T-cell (primary cell): ENCODE measurements at places on chromosomes 2 and 18. TPM values are rescaled to one million over a fixed set of nuclear protein-coding genes. Genes with fewer than 3 reads are reported as not detected.

DNA sequence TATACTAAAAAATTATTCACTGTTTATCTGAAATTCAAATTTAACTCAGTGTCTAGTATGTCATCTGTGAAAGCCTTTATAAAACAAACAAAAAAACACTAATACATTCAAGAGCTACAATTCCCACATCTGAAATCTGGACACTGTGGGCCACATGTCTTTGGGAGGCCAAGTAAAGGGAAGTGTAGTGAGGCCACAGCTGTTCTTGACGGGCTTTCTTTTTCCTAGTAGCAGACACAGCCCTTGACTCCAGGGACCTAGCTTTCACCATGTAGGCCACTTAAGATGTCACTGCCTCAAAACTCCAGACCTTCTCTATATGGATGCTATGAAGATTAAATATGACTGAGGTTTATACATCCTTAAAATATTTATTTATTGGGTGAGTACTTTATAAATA is 91.1 kb downstream of the RBMS1 start:
- no peaks in the 10 kb centered on the region for H3K36me3 ChIP-seq
- no peak overlapping the region for H3K4me3 ChIP-seq
- H3K27me3 ChIP-seq: no peaks in the 10 kb centered on the region
- peaks cover 36% of the 10 kb centered on the region for H3K4me1 ChIP-seq
- H3K27ac ChIP-seq: no peak overlapping the region

- no peak overlapping the region for H3K27ac ChIP-seq
- no peak overlapping the region for H3K4me3 ChIP-seq
- DNase-seq: no peak
- H3K4me1 ChIP-seq: no peaks in the 10 kb centered on the region
- peaks cover 9% of the 10 kb centered on the region for H3K27me3 ChIP-seq
- no peaks in the 10 kb centered on the region for H3K36me3 ChIP-seq
Measured at GRCh38 chr18:21163647-21164547, 52.3 kb upstream of the ROCK1 start.

- no peak overlapping the region for H3K4me3 ChIP-seq
- H3K27ac ChIP-seq: no peak overlapping the region
- H3K27me3 ChIP-seq: no peaks in the 10 kb centered on the region
- H3K36me3 ChIP-seq: no peaks in the 10 kb centered on the region
Measured at GRCh38 chr2:13604951-13605661, 888.4 kb downstream of the TRIB2 start.

- H3K4me1 ChIP-seq: no peaks in the 10 kb centered on the region
- no peak for DNase-seq
- H3K36me3 ChIP-seq: no peaks in the 10 kb centered on the region
Measured at GRCh38 chr2:151953467-151953866, 125.2 kb upstream of the ARL5A start.

DNA sequence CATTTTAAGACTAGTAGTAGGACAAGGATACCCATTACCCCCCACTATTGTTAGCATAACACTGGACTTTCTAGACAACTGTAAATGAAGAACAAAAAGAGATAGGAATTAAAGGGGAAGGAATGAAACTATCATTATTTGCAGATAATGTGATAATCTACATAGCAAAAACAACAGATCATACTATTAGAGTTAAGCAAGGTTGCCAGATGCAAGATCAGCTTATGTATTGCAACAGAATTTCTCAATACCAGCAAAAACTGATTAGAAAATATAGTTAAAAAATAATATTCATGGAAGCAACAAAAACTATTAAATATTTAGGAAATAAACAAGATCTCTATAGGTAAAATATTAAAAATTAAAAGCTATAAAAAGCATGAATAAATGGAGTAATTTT is 194.4 kb upstream of the SPRED2 start:
- H3K36me3 ChIP-seq: no peaks in the 10 kb centered on the region
- H3K27me3 ChIP-seq: peaks cover 16% of the 10 kb centered on the region
- H3K4me3 ChIP-seq: no peak overlapping the region
- no peaks in the 10 kb centered on the region for H3K4me1 ChIP-seq
- DNase-seq: no peak

DNA sequence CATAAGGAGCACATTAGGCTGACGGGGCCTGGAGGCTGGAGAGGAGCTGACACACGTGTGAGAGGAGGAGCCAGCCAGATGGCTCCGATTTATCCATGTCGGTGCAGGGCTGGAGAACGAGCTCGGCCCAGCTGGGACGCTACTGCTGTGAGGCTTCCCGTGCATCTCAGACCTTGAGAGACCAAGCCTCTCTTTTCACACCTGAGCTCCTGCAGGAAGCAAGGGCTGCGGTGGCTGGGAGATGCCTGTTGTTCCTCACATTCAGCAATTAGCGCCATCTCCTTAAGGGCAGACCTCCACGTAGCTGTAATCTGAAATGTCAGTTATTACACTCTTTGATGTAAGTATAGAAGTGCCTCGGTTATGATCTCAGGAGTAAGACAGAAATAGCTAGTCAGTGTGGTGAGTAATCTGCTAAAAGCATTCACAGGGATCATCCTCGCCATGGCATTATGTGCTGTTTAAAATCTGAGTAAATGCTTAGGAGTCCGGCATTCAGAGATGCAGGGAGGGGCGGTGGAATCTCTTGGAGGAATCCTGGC is 107.9 kb downstream of the PRKCE start:
- no peaks in the 10 kb centered on the region for H3K27me3 ChIP-seq
- no peak overlapping the region for H3K27ac ChIP-seq
- no peaks in the 10 kb centered on the region for H3K4me1 ChIP-seq
- no peak overlapping the region for H3K4me3 ChIP-seq
- no peak for DNase-seq

DNA sequence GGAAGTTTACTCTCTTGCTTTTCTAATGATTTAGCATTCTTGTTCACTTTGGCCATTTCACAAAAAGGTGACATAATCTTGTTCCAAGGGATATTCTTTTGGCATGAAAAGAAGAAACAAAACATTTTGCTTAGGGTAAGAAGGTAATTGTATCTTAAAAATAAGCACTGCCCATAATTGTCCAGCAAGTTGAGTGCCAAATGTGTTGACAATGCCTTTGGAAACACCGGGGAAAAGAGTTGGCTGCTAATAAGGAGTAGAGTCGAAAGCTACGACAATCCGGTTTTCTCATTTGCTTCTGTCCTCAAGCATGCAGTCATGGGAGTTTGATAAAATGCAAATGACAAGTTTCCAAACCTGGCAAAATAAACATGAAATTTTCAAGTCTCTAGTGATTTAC is 27.3 kb downstream of the ITGAV start:
- no peaks in the 10 kb centered on the region for H3K36me3 ChIP-seq
- DNase-seq: no peak
- no peak overlapping the region for H3K4me3 ChIP-seq
- H3K27me3 ChIP-seq: no peaks in the 10 kb centered on the region
- no peak overlapping the region for H3K27ac ChIP-seq

DNA sequence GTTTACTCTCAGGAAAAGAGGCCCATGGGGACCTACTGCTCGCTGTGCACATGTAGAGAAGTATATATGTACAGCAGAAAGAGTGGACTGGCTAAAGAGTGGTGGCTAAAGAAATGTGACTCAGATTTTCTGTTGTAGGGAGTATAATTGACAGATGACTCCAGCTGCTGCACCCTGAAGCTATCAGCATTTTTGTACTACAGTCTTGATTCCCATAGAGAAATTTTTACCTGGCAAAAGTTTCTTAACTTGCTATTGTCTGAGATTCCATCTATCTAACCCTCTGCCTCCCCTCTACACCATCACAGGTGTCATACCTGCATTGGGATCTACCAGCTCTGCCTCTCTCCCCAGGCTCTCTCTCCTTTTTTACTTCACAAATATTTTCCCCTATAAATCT is 296.0 kb upstream of the KYNU start:
- no peak for DNase-seq
- H3K36me3 ChIP-seq: no peaks in the 10 kb centered on the region
- no peak overlapping the region for H3K27ac ChIP-seq

DNA sequence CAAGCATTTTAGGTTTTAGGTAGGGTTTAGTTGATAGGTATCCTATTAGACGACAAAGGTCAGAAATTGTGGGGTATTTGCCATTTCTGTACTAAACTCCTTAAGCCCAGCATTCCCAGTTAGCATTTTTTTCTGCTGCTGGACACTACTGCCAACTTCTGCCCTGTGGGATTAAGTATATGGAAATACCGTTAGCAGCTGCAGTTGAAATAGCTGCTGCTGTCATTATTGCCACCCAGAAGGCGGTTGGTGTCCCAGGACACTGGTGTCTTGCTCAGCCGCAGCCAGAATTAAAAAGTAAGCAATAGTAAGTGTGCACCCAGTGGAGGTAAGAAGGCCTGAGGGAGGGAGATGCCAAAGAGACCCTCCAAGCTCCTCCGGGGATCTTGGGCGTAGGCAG is 1.9 kb upstream of the UXS1 start:
- peaks cover 4% of the 10 kb centered on the region for H3K27me3 ChIP-seq
- DNase-seq: no peak
- peaks cover 17% of the 10 kb centered on the region for H3K4me1 ChIP-seq
- H3K36me3 ChIP-seq: no peaks in the 10 kb centered on the region
- no peak overlapping the region for H3K4me3 ChIP-seq
- H3K27ac ChIP-seq: no peak overlapping the region

GRCh38 chr2:135219226-135219625 is 167.1 kb downstream of the RAB3GAP1 start:
- no peaks in the 10 kb centered on the region for H3K27me3 ChIP-seq
- DNase-seq: no peak
- no peaks in the 10 kb centered on the region for H3K36me3 ChIP-seq
- H3K4me3 ChIP-seq: no peak overlapping the region
- H3K27ac ChIP-seq: no peak overlapping the region
- H3K4me1 ChIP-seq: no peaks in the 10 kb centered on the region

GRCh38 chr18:12890964-12891363 is 6.9 kb upstream of the PTPN2 start:
- H3K4me1 ChIP-seq: no peaks in the 10 kb centered on the region
- H3K27me3 ChIP-seq: peaks cover 2% of the 10 kb centered on the region
- H3K27ac ChIP-seq: no peak overlapping the region
- no peak for DNase-seq
- H3K4me3 ChIP-seq: no peak overlapping the region
- no peaks in the 10 kb centered on the region for H3K36me3 ChIP-seq

- H3K27ac ChIP-seq: peak overlapping the region; percentile 36
- DNase-seq: no peak
- peaks cover 2% of the 10 kb centered on the region for H3K36me3 ChIP-seq
- H3K4me3 ChIP-seq: no peak overlapping the region
Measured at GRCh38 chr2:239225871-239226561, 174.8 kb downstream of the HDAC4 start.

DNA sequence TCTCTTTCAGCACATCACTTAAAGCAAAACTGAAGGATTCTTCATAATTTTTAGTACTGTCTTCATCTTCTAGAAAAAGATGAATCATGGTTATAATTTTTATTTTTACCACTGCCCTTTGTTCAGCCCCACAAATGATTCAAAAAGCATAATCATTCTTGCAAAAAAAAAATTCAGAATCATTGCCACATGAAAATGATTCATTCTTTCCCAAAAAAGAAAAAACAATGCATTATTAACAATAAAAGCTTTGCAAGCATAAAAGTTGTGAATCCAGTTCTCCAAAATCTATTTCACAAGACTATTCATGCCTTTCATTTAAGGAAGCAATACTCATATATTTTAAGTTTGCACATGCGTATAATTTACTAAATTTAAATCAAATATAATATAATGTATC is 204.8 kb downstream of the RBM43 start:
- no peak for DNase-seq
- no peak overlapping the region for H3K4me3 ChIP-seq
- no peak overlapping the region for H3K27ac ChIP-seq
- no peaks in the 10 kb centered on the region for H3K4me1 ChIP-seq
- H3K36me3 ChIP-seq: no peaks in the 10 kb centered on the region
- H3K27me3 ChIP-seq: no peaks in the 10 kb centered on the region

DNA sequence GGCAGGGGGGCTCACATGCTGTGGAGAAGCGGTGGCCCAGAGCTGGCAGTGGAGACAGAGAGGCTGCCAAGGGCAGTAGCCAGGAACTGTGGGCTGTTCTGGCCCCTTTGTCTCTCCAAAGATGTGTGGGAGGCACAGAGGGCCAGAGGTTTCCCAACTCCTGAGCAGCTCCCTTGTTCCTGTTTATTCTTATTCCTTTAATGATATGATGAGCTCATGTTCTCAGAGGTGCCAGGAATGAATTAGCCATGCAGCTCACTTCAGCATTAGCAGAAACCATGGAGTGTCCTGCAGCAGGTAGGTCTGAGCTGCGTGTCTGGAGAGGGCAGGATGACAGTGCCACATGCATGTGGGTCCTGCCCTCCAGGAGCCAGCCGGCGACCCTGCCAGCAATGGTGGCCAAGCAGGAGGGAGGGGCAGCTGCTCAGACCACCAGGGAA is 77.9 kb upstream of the FZD7 start:
- no peak for DNase-seq
- no peak overlapping the region for H3K27ac ChIP-seq
- no peak overlapping the region for H3K4me3 ChIP-seq
- H3K36me3 ChIP-seq: no peaks in the 10 kb centered on the region
- peaks cover 10% of the 10 kb centered on the region for H3K27me3 ChIP-seq

- H3K27me3 ChIP-seq: no peaks in the 10 kb centered on the region
- DNase-seq: no peak
- no peak overlapping the region for H3K27ac ChIP-seq
- H3K36me3 ChIP-seq: no peaks in the 10 kb centered on the region
- H3K4me1 ChIP-seq: no peaks in the 10 kb centered on the region
Measured at GRCh38 chr2:19649142-19649541, 252.6 kb downstream of the TTC32 start.

- peak overlapping the region; percentile 4 for H3K4me3 ChIP-seq
- H3K27me3 ChIP-seq: peaks cover 94% of the 10 kb centered on the region
- no peak overlapping the region for H3K27ac ChIP-seq
- peaks cover 32% of the 10 kb centered on the region for H3K4me1 ChIP-seq
- peak; percentile 47 for DNase-seq
Measured at GRCh38 chr2:85754313-85755095, 713 bp downstream of the ATOH8 start.

DNA sequence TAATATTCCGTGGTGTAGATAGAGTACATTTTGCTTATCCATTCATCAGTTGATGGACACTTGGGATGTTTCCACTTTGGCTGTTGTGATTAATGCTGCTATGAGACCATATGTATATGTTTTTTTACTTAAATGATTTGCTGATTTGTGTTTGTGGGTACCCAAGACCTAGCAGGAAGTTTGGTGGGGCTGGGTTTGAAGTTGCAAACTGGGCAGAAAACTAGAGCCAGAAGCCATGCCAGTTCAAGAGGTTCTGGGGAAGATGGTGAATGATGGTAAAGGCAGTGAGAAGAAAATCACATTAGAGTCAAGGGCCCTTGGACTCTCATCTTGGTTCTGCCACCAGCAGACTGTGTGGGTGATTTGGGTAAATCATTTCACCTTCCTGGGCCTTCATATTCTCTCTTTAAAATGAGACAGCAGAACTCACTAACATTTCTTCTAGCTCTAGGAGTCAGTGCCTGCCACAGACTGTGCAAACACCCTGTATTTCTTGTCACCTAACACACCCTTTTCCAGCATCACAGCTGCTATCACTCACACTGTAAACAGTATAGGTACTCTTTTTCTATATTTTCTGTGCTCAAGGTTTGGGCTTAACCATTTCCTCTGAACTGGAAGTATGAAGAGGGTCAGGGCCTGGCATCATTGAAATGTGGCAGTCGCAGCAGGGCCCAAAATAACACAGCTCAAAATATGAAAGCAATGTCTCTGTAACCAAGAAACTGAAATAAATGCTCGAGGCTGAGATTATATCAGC is 8.4 kb upstream of the CTLA4 start:
- H3K4me1 ChIP-seq: no peaks in the 10 kb centered on the region
- H3K36me3 ChIP-seq: no peaks in the 10 kb centered on the region
- H3K27ac ChIP-seq: peak overlapping the region; percentile 55
- DNase-seq: no peak
- no peaks in the 10 kb centered on the region for H3K27me3 ChIP-seq
- no peak overlapping the region for H3K4me3 ChIP-seq

The CDH20 gene
- 0.07 TPM for total RNA-seq

The PIEZO2 gene
- 0.90 TPM for total RNA-seq

The WNT6 gene
- total RNA-seq: not detected

The KIAA2012 gene
- total RNA-seq: not detected

The REG3A gene
- total RNA-seq: not detected

The QPCT gene
- not detected for total RNA-seq

The PROC gene
- total RNA-seq: 0.76 TPM
